ENCODE measurements at places on chromosomes 2 and 18.
A peak's percentile ranks its signal among the peaks of the same experiment; 100 is the strongest.

DNA sequence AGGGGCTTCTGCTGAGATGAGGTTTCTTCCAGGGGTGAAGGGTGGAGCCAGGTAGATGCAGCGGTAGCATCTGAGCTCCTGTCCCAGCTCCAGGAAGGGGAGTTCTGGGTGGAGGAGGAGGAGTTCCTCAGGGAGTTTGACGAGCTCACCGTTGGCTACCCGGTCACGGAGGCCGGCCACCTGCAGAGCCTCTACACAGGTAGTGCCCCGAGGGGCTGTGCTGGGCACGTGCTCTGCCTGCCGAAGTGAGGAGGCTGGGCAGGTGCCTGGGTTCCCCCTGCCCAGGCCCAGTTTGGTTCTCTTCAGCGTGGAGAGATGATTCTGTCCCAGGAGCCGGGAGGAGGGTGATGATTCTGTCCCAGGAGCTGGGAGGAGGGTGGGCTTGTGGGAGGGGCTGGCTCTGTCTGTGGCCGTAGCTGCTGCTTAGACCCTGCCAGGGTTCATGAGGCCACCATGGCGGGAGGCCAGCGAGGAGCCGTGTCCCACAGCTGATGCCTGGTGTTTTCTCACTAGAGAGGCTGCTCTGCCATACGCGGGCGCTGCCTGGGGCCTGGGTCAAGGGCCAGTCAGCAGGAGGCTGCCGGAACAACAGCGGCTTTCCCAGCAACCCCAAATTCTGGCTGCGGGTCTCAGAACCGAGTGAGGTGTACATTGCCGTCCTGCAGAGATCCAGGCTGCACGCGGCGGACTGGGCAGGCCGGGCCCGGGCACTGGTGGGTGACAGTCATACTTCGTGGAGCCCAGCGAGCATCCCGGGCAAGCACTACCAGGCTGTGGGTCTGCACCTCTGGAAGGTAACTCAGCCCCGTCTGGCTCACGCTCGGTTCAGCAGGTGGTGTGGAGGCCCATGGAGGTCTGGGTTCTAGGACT is 8.2 kb downstream of the CAPN10 start:
- DNase-seq = no peak

DNA sequence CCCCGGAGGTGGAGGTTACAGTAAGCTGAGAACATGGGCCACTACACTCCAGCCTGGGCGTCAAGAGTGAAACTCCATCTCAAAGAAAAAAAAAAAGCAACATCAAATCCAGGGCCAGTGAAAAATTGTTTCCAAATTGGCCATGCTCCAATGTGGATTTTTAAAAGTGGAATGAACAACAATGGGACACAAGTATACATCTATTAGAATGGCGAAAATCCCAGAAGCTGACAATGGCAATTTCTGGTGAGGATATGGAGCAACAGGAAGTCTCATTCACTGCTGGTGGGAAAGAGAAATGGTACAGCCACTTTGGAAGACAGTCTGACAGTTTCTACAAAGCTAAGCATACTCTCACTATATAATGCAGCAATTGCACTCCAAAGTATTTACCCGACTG is 161.4 kb downstream of the UXS1 start:
- no peak for DNase-seq

DNA sequence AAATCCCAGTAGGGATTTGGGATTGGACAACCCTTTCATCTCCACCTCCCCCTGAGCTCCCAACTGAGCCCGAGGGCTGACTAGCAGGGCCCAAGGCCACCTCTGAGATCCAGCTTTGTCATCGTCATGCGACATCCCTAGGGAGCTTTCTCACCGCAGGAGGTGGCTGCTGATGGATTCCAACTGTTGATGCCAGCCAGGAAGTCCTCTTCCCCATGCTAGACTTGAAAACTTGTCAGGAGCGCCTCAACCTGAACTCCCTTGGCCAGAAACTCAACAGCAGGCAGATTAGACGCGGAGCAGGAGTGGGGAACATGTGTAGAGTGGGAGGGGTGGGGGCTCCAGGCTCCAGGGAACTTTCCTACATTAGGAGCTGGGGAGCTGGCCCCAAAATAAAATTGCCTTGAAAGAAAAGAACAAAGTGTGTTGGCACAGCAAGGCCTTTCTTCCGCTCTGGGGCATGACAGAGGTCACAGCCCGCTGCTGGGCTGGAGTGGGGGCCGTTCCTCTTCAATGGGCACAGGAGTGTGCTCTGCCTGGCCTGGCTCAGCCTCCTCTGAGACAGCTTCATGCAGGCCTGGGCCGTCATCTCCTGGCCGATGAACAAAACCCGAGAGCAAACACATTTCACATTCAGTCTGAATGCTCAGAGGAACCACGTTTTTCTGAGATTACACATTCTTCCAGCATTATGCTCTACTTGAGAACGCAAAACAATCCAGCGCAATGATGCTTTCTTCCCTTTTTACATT is 34.5 kb downstream of the EMILIN2 start:
- DNase-seq = peak; percentile 87

DNA sequence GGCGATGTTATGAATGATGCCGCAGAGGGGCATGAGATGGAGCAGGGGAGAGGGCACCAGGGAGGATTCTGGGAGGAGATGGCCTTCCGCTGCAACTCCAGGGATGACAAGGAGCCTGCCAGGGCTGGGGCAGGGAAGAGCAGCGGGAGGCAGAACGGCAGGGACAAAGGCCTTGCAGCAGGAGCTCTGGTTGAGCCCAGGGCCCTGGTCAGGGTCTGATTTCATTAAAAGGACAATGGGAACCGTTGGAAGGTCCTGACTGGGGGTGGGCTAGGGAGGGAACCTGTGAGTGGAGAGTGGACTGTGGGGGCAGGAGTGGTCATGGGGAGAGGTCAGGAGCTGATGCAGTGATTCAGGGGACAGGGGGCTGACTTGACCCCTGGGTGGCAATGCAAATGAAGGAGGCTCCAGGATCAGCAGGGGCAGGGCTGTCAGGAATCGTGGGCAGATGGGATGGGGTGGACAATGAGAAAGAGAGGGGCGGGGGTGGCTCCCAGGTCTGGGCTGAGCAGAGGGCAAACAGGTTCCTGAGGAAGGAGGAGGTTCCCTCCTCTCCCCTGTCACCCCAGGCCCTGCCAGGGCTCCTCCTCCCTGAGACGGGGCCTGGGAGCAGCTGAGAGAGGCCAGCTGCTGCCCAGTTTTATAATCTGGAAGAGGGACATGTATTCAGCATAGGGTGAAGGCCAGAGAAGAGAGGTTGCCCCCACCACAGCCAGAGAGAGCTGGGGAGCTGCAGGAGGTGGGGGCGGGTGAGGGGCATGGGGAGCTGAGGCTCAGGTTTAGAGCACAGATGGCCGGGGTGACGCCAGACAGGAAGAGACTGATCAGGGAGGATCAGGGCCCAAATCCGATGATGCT is 7.3 kb upstream of the DUSP2 start:
- DNase-seq = no peak

DNA sequence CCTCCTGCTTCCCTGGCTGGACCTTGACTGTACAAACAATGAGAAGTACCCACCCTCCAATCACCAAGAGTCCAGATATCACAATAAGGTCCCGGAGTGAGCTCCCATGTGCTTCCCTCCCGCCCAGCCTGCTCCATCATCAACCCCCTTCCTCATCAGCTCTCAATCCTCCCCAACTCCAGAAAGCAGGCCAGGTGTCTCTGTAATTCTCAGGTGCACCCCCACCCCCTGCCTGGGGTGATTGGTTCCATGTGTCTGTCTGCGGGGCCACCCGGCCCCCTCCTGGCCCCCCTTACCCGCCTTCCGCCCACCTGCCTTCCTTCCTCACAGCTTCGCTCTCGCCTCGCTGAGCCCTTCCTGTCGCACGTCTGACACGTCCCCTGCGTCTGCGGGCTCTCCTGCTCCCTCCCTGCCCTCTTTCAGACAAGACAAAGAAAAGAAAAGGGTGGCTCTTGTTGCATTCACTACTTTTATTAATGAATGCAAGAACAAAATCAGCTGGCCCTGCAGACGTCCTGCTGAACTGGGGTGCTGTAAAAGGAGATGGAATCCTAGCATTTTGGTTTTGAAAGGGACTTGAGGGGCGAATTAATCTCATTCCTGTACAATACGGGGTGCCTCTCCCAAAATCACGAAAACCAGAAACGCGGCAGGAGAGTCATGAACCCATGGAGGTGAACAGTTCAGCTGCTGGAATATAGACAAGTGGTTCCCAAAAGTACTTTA is 26.5 kb upstream of the IGFBP2 start:
- DNase-seq = peak; percentile 54

- DNase-seq = no peak
These were observed 412 bp downstream of the GPD2 start for GRCh38 chr2:156436497-156437085.

DNA sequence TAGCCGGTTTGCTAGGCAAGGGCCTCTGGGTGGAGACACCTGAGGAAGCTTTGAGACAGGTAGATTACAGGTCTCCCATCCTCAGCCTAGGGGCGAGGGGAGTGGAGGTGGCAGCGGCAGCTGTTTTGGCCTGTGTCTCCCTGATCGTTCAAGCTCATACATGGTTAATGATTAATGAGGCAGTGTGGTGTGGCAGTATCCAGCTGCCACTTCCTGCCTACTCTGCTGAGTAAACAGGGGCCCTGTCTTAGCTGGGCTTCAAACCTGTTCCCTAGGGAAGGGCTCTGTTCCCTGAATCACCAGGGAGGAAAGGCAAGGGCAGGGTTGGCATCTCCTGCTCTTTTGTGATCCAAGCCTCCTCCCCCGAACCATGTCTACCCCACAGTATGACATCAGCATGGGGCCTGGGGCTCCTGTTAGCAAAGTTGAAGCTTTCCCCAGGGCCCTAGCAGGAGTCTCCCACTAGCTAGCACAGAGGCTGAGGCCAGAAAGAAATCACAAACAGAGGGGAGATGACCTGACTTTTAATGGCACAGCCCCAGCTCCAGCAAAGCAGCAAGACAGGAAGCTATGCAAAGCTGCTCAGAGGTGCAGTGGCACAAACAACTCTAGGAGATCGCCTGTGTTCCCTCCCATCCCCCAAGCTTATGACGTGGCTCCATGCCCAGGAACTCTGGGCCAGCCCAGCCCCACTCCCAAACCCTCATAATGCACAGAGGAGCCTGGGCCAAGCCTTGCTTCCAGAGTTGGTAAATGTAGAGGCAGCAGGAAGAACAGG is 3.7 kb upstream of the TUBA4B start:
- peak; percentile 77 for DNase-seq

DNA sequence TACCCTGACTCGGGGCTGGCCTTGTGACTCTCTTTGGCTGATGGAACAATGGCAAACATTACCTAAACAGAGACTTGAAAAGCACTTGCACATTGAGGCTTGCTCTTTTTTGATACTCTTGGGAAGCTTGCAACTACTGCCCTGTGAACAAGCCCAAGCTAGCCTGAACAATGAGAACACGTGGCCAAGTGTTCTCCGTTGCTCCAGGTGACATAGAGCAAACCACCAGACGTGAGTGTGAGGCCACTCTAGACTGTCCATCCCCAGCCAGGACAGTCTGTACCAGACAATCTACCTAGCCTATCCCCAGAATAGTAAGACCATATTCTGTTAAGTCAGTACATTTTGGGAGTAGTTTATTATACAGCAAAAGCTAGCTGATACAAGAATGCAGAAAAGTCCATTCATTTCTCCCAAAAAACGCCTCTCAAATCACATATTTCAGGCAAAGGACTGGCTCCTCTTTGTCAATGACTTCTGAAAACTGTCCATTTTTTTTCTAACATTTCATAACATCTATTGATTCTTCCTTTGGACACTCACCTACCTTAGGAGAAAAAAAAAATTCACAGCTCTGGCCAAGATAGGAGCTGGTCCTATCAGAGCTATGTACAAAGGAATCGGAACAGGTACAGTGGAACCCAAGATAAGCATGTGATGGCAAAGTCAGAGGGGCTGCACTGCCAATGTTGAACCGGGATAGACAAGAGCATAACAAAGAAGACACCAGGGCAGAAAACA is 142.1 kb upstream of the PKDCC start:
- DNase-seq = no peak

GRCh38 chr2:103132536-103133217 is 370.8 kb downstream of the TMEM182 start:
- DNase-seq = no peak

DNA sequence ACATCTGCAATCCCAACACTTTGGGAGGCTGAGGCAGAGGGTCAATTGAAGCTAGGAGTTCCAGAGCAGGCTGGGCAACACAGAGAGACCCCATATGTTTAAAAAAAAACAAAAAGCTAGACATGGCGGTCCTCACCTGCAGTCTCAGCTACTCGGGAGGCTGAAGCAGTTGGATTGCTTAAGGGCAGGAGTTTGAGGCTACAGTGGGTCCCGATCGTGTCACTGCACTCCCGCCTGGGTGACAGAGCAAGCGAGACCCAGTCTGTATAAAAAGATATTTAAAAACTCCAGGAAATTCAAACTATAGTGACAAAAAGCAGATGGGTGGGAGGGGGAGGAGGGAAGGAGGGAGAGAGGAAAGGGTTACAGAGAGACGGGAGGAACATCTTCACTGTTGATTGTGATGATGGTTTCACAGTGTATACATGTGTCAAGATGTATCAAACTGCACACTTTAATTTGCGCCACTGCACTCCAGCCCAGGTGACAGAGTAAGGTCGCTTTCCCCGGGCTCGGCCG is 942 bp upstream of the ZNF236 start:
- DNase-seq = no peak

DNA sequence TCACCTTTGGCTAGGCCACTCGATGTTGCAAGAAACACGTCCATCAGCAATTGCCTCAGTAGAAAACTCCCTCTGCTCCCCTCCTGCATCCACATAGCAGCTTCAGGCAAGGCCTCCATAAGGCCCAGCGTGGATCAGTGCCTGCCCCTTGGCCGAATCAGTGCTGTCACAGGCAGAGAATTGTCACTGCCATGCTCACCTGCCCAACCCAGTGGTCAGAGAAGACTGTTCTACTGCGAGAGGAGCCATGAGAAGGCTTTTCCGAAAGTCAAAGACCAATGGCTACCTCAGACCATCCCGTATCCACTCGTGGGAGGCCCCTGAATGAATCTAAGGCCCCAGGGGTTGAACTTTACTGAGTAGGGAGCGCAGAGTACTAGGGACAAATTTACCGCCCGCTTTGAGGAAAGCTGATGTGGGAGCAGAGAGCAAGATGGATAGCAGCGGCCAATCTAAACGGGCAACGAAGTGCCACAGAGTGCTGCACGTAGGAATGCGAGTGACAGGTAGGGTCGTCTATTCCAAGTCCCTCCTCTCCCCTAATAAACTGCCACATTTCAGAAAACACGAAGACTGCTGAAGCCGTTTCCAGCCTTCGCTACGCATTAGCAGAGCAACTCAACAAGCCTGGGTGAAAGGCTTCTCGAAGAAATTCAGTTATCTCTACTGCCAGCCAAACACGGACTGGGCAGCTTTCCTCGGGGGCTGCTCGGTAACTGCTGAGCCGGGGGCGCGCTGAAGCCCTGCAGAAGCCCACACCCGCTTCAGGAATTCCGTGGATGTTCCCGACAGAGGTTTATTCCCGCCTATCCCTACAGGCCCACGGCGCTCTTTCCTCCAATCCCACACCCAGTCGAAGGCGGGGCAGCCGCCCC is 968 bp upstream of the RALBP1 start:
- DNase-seq = peak; percentile 94

Data from right hindlimb (tissue), 1 donor.